Diencephalon (tissue), 1 donor: ENCODE measurements at places on chromosomes 1 and 21. TPM values are rescaled to one million over a fixed set of nuclear protein-coding genes. Genes with fewer than 3 reads are reported as not detected.

The CLIC6 gene
- 2.1 TPM for total RNA-seq

The AADACL4 gene
- total RNA-seq = not detected

The FAM151A gene
- total RNA-seq = not detected

The COL9A2 gene
- 7.2 TPM for total RNA-seq

The LHX8 gene
- total RNA-seq = 26.8 TPM

The USP1 gene
- 45.7 TPM for total RNA-seq

The SH3D21 gene
- total RNA-seq = 3.0 TPM

The RGS16 gene
- total RNA-seq = 13.6 TPM

The PLPP3 gene
- 128 TPM for total RNA-seq

The PYCR2 gene
- 24.0 TPM for total RNA-seq

The BRWD1 gene
- total RNA-seq = 270 TPM

The NFYC gene
- total RNA-seq = 30.7 TPM

The MPZL1 gene
- 218 TPM for total RNA-seq

The MYOC gene
- not detected for total RNA-seq

The ANGPTL7 gene
- total RNA-seq = 0.23 TPM

The TNNT2 gene
- not detected for total RNA-seq

The TSTD1 gene
- total RNA-seq = 52.1 TPM

The NES gene
- total RNA-seq = 48.7 TPM

The TMEM269 gene
- total RNA-seq = 0.46 TPM

The RXFP4 gene
- not detected for total RNA-seq

The DMRTB1 gene
- not detected for total RNA-seq

The RPE65 gene
- 2.1 TPM for total RNA-seq

The PODN gene
- 1.2 TPM for total RNA-seq

The LCE2B gene
- total RNA-seq = not detected

The TCEA3 gene
- 2.3 TPM for total RNA-seq

The ATXN7L2 gene
- 5.5 TPM for total RNA-seq

The LMX1A gene
- 3.7 TPM for total RNA-seq

The GJA5 gene
- 2.3 TPM for total RNA-seq

The CYP4Z1 gene
- 0.92 TPM for total RNA-seq

The S100A7A gene
- total RNA-seq = not detected

The FAM72C gene
- 1.8 TPM for total RNA-seq
